ENCODE measurements at places on chromosomes 7 and 10.

DNA sequence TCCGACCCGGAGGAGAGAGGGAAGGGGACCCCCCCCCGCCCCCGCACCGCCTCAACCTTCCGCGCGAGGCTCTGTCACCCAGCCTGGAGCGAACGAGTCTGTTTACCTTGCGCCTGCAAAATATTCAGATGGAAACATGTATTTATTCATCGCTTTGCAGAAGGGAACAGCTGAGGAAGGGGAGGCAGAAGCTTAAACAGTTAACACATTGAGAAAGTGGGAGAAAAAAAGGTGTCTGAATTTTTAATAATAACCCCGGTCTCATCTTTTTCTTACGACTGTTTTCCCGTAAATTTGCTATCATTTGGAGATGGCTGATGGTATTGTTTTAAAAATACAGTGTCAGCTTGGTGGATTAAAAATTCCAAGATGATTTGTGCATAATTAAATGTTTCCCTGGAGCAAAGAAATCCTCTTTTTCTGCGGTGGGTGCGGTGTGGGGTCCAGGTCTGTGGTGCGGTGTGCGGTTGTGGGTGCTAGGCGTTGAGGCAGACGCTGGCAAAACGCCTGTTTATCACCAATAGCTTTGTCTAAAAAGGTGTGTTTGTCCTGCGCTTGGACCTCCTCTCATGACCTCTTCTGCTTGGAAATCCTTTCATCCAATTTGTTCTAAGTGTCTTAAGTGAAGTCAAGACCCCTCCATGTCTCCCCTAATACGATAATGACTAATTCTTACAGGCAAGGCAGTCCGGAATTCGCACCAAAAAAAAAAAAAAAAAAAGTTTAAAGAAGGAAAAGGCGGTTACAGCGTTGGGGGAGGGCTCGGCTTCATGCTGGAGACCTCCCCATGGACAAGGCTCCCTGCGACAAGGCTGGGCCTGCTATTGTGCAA, 1.6 kb downstream of the UNCX start:
- DNase-seq = no peak

GRCh38 chr10:130721971-130722370, 585.8 kb downstream of the GLRX3 start:
- no peak for DNase-seq

DNA sequence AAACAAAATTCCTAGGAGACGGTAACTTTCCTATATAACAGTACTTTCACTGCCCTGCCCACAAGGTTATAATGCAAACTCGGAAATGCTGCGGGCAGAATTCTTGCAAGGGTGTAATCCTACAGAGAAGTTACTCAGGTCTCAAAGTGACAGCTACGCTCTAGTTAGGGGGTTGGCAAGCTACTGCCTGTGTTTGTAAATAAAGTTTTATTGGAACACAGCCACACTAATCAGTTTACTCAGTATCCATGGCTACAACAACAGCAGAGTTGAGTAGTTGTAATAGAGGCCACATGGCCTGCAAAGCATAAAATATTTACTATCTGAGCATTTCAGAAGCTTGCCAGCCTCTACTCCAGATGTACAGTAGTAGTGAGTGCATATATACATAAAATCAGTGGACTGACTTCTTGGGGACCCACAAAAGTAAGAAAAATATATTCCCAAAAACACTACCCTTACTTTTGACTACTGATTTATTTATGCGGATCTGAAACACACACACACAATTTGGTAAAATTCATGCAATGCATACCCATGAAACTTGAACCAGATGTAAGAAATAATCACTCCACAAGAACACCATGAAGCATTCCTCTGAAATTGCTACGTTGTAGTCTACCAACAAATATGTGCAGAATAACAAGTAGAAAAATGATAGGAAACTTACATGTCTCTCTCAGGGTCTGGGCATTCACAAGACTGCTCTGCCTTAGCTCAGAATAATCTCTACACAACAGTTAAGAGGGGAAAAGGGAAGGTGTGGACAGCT, 53.0 kb downstream of the SMURF1 start:
- DNase-seq = no peak

GRCh38 chr10:93851169-93851568, 42.6 kb upstream of the SLC35G1 start:
- no peak for DNase-seq

DNA sequence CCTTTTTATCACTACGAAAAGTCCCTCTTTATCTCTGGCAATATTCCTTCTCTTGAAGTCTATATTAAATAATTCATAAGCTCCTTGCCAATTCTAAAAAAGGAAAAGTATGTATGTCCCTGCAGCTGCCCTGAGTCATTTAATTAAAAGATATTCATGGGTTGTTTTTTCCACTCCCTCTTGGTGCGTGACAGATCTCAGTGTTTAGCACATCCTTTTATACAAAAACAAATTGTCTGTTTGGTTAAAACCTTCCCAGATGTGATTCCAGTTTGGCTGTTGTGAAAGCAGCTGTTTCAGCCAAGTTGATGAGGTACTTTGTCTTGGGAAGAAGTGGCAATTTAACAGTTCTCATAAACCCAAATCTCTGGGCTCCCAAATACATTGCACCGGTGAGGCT, 33.8 kb upstream of the PRLHR start:
- DNase-seq = peak; percentile 45

DNA sequence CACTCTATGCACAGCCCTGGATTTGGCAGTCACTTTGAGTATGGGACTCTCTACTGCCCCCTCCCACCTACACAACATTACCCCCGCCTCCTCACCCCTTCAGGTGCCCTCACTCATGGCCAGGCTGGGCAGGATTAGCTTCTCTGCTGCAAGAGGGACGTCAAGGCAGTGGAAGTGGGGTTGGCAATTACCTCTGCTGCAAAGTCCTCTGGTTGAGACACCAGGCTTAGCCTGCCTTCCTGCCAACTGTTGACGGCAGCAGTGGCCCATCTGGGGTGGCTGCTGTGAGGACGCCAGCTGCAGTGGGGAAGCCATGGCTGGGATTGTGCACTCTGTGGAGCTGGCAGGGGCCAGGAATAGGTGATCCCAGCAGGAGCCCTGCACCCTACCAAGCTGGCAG, 26.7 kb downstream of the SVIL start:
- peak; percentile 83 for DNase-seq

GRCh38 chr7:157731126-157731525, 394.3 kb downstream of the DNAJB6 start:
- DNase-seq = no peak

DNA sequence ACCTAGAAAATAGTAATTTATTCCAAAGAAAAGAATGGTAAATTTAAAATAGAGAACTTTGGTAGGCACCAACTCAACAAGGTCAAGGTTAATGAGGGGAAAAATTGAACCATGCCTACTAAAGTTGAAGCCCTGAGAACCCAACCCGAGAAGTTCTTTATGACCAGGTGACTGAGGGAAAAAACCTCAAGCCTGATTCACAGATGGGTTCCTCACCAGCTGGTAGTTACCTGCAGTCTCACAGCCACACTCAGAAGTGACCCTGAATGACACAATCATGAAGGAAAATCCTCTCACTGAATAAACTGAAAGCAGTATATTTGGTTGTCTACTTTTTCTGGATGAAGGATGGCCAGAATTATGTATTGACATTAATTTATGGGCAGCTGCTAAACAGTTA, 7.0 kb downstream of the C10orf67 start:
- no peak for DNase-seq

- no peak for DNase-seq
These were observed 517.5 kb downstream of the KIF20B start for GRCh38 chr10:90218846-90219245.

DNA sequence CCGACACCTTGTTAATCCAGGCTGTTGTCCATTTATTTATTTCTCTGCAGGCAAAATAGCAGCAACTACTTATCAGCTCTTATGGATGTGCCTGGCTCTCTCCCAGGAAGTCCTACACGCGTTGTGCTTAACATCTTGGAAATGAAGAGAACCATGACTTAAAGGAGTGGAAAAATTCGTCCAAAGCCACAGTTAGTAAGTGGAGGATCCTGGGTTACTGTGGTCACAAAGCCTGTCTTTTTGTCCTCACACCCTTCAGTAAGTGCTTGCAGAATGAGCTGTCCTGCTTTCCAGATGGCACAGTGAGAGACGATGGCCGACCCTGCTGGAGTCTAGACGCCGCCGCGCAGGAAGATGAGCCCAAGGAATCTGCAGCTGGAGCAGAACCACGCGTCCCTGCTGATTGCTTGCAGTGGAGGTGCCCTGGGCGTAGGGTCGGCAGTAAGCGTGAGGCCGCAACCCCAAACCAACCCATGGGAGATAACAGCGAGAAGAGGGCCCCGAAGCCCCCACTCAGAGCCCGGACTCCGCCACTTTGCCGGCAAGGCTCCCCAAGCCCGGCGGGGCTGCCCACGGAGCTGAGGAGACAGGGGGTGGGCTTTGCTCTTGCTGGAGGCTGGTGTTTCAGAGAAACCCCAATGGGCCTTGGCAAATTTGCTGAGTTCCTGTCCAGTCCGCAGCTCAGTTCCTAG, 178.6 kb downstream of the CXCL12 start:
- DNase-seq = no peak

DNA sequence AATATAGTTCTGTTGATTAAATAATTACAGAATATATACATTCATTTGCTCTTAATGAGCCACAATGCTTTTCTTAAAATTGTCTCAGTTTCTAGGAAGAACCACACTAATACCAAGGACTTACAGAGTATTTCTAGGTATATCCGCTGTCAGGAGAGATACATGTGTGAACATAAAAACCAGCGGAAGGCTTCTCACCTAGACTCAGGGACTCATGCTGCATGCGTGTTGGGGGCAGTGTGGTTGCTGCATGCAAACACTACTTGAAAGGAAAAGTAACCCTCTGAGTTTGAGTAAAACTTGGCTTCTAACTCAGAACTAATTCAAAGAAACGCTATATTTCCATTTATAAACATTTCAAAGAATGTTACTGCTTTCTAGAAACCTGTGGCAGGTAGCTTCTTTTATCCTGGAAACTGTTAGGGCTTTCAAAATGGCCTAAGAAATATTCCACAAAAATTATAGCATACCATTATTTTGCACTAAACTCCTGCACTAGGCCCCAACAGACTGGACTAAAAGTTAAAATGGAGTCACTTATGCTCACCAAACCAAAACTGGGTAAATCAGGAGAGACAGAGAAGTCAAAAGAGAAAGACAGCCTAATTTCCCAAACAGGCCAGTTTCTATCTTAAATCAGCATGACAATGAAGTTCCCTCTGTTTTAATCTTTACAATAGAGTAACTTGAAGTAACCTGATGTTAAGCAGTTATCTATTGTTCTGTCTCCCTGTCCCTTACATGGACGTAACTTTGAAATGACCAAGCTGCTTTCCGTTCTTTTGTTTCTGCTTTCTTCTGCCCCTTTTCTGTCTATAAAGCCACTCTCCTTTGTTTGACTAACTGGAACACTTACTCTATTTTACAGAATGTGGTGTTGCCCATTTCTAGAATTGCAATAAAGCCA, 95.2 kb upstream of the FAM133B start:
- DNase-seq = no peak

DNA sequence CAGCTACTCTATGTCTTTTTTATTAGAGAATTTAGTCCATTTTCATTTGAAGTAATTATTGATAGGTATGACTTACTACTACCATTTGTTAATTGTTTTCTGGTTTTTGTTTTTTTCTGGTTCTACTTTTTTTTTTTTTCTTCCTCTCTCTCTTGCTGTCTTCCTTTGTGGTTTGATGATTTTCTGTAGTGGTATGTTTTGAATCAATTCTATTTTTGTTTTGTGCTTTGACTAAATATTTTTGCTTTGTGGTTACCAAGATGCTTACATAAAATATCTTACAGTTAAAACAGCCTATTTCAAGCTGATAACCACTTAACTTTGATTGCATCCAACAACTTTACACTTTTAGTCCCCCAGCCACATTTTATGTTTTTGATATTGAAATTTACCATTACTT, 3.3 kb upstream of the OR2F2 start:
- DNase-seq = no peak

GRCh38 chr7:128005117-128005516, 26.1 kb downstream of the LRRC4 start:
- no peak for DNase-seq

DNA sequence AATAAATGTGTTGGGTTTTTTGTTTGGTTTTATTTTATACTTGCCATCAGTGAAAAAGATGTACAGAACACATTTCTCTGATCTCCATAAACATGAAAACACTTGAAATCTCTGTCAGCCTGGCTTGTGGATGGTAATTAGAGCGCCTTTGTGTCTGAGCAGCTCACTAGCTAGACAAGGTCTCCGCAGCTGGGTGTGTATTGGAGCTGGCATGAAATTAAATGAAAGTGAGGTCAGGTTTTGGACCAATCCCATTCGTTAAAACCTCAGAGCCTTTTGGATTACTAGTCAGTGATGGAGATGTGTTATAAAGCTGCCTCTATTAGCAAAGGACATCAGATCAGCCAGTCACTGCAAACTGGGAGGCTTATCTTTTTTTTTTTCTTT, 2.7 kb downstream of the FRAT1 start:
- peak; percentile 70 for DNase-seq

DNA sequence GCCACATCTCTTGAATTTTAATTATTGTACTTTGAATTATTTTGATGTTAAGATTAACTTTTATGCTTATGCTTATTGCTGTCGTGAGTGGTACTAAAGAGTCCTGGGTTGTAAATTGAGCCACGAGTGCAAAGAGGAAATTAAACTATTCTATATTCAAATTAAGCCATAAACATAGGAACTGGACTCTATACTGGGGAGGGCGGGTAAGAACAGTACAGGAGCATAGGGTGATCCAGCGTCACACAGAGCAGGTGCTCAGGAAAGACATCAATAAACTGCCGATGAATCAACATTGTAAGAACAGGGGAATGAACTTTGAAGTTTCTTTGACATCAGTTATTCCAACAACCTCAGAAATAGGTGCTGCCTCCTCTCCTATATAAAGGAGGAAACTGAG, 219.6 kb downstream of the CACNB2 start:
- DNase-seq = no peak

GRCh38 chr10:86813101-86813500, 56.7 kb downstream of the BMPR1A start:
- DNase-seq = no peak

DNA sequence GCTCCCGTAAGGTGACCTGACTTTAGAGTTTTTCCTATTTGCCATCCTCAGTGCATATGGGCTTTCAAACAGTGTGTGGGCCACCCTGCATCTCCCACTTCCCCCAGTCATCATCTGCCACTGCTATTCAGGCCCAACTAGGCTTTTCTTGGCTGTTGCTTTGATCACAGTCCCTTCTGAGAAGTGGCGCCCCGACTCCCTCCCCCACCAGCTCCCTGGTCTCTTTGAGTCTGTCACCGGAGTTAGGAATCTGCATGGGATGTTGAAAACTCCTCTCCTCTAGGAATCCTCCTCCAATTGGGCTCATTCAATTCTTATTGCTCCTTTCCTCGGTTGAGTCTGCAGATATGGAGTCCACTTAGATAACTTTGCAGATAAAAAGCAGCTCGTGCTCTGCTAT, 32.1 kb downstream of the HIF1AN start:
- no peak for DNase-seq

Data from tongue (tissue), 3 donors.